NCI-H524 (cell line): ENCODE measurements at places on chromosomes 11 and 22.

- no peak for DNase-seq
These were observed 2.4 kb upstream of the LRP4 start for GRCh38 chr11:46920755-46921154.

GRCh38 chr11:119188887-119189286, 3.6 kb downstream of the NHERF4 start:
- DNase-seq: no peak

- no peak for DNase-seq
These were observed 1.7 kb upstream of the USP28 start for GRCh38 chr11:113876798-113877669.

DNA sequence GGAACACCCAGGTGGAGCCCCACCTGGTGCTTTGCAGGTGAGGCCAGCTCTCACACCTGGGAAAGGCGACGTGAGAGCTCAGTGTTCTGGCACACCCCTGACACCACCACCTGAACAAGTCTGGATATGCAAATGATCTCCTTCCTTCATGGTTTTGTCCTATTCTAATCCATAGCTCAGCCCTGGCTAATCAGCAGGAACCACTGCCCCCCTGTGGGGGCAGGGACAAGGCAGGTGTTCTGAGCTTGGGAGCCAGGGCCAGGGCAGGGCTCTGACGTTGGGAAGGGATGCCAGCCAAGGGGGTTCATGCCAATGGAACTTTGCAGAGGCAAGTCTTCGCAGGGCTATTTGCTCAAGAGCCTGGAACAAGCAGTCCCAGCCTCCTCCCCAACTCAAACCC, 144.2 kb downstream of the TRIM29 start:
- peak; percentile 75 for DNase-seq

- peak; percentile 74 for DNase-seq
These were observed at the start of gene CNTN5 for GRCh38 chr11:99020352-99021225. Gene CNTN5 (plus strand): TSS chr11:99020949.

DNA sequence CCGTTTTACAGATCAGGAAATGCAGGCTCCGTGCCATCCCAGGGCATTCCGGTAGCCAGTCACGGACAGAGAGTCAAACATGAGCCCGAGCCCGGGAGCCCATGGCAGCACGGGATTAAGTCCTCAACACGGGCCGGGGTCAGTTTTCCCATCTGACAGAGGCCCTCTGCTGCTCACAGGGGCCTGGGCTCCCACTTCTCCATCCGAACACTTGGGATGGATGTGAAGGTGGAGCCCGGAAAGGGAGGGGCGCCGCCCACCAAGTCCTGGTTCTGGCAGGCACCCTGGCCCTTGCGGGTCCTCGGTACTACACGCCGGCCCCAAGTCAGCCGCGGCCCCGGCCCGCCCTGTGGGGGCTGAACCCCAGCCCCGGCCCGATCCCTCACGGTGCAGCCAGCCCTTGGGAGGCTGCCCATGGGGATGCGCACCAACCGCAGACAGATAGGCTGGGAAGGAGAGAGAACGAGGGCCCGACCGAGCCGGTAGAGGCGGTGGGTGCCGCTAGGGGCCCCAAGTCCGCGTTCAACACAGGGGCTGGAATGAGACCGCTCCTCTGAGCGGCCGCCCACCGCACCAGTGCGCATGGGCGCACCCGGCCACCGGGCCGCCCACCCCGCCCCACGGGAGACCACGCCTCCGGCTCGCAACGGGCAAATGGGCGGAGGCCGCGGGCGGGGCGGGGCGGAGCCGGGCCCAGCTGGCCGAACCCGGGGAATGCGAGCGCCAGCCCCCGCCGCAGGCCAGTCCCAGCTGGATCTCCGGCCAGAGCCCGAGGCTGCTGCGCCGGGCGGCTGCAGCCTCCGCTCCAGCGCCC, at the start of gene CAPN5:
Gene CAPN5 (plus strand): TSS at position 743 of the 814 bp plus-strand sequence. CDS start 17,916 bp downstream, outside the sequence.
- peak; percentile 83 for DNase-seq

DNA sequence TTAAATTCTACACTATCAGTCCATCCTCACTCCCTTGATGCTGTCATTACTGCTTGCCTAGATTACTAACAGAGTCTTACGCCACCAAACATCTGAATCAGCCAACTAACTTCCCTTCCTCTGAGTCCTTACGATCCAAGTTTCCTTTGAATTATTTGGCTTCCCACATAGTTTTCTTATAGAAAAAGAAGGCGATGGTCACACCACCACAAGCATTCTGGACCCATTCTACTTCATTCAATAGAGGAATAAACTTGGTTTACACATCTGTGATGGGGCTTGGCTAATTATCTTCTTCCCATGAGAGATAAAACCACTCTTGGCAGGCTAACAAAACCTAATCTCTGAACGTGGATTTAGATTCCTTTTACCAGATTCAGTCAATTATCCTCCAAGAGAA, 35.0 kb downstream of the INTS4 start:
- no peak for DNase-seq

- DNase-seq: no peak
These were observed 16.9 kb downstream of the RSPH14 start for GRCh38 chr22:23124611-23125511.

- DNase-seq: no peak
These were observed 106.7 kb downstream of the CCDC81 start for GRCh38 chr11:86481399-86481798.

DNA sequence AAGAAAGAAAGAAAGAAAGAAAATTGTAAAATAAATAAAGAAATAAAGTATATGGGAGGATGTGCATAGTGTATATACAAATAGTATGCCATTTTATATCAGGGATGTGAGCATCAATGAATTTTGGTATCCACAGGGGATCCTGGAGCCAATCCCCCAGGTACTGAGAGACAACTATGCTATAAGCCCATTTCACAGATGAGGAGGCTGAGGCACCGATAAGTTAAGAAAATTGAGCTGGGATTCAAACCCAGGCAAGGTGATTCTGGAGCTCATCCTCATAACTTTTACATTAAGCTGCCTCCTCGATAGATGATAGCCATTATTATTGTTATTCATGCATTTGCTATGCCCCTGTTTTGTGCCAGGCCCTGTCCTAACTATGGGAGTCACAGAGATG, 47.0 kb upstream of the ACCSL start:
- no peak for DNase-seq

DNA sequence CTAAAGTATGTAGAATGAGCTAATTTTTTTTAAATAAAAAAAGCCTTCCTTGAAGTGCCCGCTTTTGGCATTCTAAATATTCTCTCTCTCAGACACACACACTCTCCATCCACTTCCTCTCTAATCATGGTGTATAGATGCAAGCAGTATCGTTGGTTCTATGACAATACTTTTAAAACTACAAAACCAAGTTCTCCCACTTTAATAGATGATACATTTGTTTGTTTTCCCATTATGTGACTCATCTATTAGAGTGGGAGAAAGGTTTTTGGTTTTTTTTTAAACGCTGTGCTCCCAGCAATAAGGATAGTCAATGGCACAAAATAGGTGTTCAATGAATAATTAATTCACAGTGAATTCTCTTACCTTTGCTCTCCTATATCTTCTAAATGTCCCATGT, 44.6 kb downstream of the FZD4 start:
- no peak for DNase-seq

DNA sequence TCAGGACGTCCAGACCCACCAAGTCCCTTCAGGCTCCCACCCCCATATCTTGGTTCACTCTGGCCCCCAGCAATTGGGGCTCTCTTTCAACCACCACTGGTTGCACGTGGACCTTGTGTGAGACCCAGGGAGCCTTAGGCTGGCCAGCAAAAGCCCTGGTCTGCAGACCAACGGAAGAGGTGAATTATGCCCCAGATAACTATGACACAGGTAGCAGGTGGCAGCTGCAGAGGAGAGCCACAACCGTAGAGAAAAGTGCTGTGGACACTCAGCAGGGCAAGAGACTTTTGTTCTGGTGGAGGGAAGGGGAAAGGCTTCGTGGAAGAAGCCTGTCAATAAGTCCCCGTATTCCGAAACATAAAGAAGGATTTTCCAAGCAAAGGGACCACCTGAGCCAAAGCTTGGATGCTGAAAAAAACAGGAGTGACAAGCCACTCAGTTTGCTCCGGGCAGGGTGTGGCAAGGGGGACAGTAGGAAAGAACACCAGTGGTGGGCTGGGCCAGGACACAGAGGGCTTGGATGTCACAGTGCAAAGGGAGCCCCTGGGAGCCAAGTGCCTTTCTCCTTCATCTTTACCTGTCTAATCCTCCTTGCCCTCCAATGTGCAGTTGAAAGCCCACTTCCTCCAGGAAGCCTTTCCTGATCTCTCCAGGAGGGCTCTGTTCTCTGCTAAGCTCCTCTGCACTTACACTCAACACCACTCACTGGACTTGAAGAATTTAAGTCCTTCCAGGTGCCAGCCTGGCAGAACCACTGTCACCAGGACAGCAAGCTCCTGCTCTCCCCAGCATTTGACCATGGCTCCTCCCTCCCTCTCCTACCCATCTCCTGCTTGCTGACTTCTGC, 264.7 kb downstream of the BUD13 start:
- DNase-seq: no peak

DNA sequence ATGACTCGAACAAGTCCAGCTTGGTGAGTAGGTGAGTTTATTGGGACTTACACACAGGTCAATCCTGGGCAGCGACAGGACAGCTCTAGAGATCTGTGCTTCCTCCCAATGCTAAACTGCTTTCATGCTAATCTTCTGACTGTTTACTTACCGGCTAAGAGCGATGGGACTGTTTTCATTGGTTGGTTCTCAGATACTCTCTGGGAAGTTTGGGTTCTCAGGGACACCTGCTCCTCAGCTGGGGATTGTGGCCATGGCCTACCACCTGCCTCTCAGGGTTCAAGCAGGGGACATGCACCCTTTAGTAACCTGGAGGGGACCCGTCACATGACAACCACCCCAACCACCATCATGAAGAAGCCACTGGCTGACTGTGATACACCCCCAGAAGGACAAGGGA, 13.1 kb downstream of the APOL2 start:
- DNase-seq: no peak

DNA sequence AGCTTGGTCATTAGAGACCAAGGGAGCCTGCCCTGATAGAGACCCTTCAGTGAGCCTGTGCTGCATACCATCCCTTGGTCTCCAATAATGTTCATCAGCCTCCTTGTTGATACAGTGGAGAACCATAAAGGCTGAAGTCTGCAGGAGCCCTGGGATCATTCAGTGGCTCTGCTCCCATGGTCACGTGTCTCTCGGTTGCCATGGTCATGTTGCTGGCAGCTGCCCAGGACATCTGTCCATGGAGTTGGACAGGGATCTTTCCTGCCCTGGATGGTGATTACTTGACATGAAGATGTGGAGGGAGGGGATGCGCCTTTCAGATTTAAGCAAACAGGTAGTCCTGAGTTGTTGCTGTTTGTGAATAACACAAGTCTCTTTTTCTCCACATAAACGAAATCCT, 38.2 kb downstream of the CYB5R2 start:
- DNase-seq: peak; percentile 74

DNA sequence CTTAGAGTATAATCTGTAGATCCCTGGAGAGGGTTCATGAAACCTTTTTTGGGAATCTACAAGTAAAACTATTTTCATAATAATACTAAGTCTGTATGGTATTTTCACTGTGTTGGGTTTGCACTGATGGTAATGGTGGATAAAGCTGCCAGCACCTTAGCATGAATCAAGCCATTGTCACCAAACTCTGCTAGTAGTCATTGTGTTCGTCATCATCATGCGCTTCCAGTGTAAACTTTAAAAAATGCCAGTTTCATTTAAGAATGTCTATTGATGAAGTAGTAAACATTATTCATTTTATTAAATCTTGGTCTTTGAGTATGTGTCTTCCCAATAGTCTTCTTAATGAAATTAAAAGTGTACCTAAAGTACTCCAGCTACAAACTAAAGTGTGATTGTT, 15.0 kb downstream of the ALKBH3 start:
- DNase-seq: no peak

DNA sequence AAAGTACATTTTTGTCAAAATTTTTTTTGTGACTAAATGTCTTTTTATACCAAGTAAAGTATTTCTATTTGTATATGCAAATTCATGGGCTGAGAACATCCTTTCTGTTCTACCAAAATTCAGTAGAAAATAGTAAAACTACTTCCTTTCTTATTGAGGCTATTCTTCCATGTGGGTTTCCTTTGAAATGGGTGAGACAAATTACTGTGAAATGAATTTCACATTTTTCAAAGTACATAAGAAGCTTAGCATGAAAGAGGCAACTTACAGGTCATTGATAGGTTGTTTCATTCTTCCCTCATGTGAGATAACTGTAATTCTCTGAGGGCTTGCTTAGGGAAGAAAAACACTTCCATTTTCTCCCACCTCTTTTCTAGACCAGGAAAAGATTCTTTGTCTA, 1.0 kb upstream of the OR6X1 start:
- DNase-seq: no peak

- DNase-seq: peak; percentile 61
These were observed 95.5 kb upstream of the TMEM45B start for GRCh38 chr11:129720156-129720555.

- no peak for DNase-seq
These were observed 11.3 kb downstream of the SHANK2 start for GRCh38 chr11:71240865-71241691.

DNA sequence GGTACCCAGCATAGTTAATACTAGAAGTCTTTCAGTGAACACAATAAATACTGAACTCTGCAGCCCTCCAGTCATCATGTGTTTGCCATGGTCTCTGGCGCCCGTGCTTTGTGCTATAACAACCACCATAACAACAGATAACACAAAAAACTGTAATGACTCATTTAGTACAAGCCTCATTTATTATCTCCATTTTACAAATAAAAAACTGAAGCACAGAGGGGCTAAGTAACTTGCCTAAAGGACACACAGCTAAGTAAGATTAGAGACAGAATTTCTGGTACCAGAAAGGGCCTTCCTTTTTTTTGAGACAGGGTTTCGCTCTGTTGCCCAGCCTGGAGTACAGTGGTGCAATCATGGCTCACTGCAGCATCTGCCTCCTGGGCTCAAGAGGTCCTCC, 19.5 kb downstream of the RBFOX2 start:
- no peak for DNase-seq

- DNase-seq: no peak
These were observed 191.0 kb upstream of the LARGE1 start for GRCh38 chr22:34111210-34111824.

GRCh38 chr11:11148104-11148509, 204.9 kb downstream of the CSNK2A3 start:
- no peak for DNase-seq

GRCh38 chr11:2267851-2268728, 2.3 kb downstream of the ASCL2 start:
- DNase-seq: no peak
